ENCODE measurements at places on chromosomes 6 and 20.

GRCh38 chr6:20805021-20805420 is 270.8 kb downstream of the CDKAL1 start:
- no peak for DNase-seq

- no peak for DNase-seq
Observed at GRCh38 chr6:63683071-63683603, 47.5 kb downstream of the PHF3 start.

- DNase-seq, result no peak
Observed at GRCh38 chr6:129073691-129074395, 190.9 kb downstream of the LAMA2 start.

- no peak for DNase-seq
Observed at GRCh38 chr6:69542494-69542893, 254.3 kb downstream of the LMBRD1 start.

DNA sequence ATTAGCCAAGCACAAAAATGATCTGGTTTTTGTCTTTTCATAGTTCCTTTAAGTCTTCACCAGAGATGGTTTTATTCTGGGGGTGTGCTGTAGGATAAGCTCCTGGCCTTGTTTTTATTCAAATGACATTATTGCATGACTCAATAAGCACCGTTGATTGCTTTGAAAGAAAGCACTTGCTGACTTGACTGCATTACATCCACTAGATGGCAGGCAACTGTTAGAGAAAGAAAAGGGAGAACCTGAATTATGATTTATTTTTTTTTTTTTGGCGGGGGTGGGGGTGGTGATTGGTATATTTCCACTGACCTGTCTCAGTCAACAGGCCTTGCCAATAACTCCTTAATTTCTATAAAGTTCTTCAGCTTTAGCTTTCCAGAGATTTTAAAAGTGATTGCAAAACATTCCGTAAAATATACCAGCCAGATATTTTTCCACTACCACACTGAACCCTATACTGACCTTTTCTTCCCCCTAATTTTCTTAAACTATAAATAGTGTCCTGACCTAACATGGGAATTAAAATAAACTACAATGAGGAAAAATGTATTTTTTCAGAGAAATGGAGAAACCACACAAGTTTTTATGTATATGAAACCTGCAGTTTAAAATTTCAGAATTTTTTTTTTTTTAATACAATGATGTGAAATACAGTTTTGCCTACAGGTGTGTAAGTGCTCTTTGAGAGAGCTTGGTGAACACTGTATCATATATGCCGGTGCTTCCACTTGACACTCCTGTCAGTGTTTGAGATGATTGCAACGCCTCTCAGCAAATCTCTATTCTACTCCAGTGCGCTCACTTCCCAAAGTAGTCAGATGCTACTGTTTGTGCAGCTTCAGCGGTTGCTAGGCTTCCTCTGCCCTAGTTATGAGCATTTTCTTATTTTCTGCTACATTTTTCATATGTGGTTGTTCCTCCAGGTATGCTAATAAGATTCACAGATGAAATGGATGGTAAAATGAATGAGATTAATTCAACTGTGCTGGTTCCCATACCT is 274.3 kb downstream of the CD109 start:
- DNase-seq, result no peak

DNA sequence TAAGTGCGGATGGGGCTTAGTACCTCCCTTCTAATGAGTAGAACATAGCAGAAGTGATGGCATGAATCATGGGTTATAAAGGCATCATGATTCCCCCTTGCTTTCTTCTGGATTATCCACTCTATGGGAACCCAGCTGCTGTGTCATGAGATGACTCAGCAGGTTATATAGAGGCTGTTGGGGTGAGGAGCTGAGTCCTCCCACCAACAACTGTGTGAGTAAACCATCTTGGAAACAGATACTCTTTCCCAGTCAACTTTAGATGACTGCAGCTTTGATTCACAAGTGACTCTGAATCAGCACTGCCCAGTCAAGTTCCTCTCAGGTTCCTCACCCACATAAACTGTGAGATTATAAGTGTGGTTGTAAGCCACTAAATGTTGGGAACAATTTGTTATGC is 46.3 kb downstream of the FAM83B start:
- no peak for DNase-seq

- peak; percentile 82 for DNase-seq
Observed at GRCh38 chr20:8305449-8305978, 173.4 kb downstream of the PLCB1 start.
